ENCODE measurements at places on chromosomes 16 and 17. TPM values are rescaled to one million over a fixed set of nuclear protein-coding genes. Genes with fewer than 3 reads are reported as not detected.

The PRSS21 gene
- 10.4 TPM for polyA plus RNA-seq

The PYY gene
- not detected for polyA plus RNA-seq

The PRPF8 gene
- polyA plus RNA-seq = 156 TPM

The EARS2 gene
- 14.4 TPM for polyA plus RNA-seq

The P2RX1 gene
- polyA plus RNA-seq = 2.4 TPM

The ATF7IP2 gene
- polyA plus RNA-seq = 75.3 TPM

The PLXDC1 gene
- polyA plus RNA-seq = not detected

The KRTAP9-7 gene
- polyA plus RNA-seq = not detected

The ANKRD40CL gene
- polyA plus RNA-seq = not detected

The ZFHX3 gene
- 1.6 TPM for polyA plus RNA-seq

The ATP1B2 gene
- polyA plus RNA-seq = not detected

The TM4SF5 gene
- not detected for polyA plus RNA-seq

The ICAM2 gene
- 183 TPM for polyA plus RNA-seq

The TBC1D26 gene
- not detected for polyA plus RNA-seq

The SPEM1 gene
- polyA plus RNA-seq = not detected

The QPRT gene
- polyA plus RNA-seq = not detected

The HS3ST3B1 gene
- 0.70 TPM for polyA plus RNA-seq

The ODF4 gene
- polyA plus RNA-seq = not detected

The TAC4 gene
- polyA plus RNA-seq = not detected

Measured in IgD-negative memory B cell (primary cell).